ENCODE measurements at places on chromosomes 16 and 17.

GRCh38 chr17:81074875-81075274, 39.9 kb downstream of the BAIAP2 start:
- DNase-seq = no peak

DNA sequence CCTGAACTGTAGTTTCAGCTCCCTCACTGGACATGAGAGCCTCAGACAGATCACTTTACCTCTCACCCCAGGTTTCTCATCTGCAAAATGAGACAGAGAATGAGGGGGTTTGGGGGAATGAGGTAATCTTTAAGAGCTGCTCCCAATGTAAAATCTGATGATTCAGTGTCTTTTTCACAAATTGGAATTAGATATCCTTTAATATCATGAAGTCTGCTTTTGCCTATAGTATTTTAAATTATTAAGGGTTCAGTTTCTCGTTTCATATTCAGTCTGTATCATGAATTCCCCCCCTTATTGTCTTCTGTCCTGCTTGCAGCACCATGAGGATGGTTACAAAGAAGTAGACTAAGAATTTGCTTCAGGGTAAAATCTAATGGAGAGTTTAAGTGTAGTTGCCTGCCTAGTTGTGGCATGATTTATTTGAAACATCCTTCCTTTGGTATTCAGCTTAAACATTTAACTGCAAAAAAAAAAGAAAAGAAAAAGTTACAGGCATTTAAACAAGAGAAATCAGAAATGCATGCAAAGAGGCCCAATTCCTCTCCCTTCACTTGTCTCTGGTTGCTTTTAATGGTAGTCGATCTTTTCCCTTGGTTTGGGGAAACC, 77.3 kb downstream of the WNT3 start:
- DNase-seq = no peak

DNA sequence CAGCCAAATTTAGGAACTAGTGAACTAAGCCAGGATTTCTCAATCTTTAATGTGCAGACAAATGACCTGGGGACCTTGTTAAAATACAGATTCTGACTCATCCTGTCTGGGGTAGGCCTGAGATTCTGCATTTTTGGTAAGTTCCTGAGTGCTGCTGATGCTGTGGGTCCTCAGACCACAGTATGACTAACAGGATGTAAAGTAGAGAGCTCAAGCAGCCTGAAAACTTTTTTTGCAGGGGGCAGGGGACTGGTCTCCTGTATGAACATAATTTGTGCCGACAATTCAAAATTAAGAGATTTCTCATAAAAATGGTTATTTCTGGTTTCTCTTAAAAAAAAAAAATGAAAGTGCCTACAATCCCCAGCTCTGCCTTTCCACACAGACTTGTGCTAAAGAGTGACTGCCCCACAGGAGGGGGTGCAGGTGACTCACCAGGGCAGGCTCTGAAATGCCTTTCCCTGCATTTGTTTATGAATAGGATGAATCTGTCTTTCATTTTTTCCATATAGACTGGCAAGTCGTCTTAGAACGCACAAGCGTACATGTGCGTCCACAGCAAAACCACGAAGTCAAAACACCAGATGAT, 271.5 kb downstream of the PHKB start:
- DNase-seq = no peak

DNA sequence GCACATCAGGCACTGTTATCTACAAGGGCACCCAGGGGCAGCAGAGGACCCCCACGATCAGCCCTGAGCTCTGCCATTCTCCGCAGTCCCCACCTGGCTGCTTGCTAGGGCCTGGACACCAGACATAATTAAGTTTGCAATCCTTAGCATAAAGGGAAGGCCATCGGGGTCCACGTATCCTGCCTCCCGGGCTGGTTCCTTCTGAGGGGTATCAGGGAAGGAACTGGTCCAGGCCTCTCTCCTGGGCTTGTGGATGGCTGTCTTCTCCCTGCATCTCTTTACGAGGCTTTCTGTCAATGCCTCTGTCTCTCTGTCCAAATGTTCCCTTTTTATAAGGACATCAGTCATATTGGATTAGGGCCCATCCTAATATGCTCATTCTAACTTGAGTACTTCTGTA, 77.8 kb downstream of the CYLD start:
- DNase-seq = no peak

DNA sequence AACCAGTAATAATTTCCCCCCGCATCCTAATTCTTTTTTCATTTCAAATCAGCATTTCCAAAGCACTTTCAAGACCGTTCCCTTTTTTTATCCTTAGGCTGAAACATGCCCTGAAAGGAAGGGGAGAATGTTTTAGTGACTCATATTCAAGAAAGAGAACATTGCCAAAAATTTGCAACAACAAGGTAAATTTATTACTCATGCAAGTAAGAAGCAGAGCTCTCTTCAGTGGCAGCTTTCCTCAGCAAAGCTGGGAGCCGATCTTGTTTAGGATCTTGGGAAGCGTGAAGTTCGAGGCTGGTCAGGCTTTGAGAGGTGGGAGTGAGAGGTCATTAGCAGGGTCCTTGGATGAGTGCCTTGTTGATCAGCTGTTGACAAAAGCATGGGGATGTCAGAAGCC, 129.5 kb downstream of the PRKCA start:
- no peak for DNase-seq

GRCh38 chr16:52929478-52930400, 123.0 kb downstream of the CHD9NB start:
- DNase-seq = no peak

GRCh38 chr16:31008149-31008548, 2.3 kb downstream of the STX1B start:
- no peak for DNase-seq

DNA sequence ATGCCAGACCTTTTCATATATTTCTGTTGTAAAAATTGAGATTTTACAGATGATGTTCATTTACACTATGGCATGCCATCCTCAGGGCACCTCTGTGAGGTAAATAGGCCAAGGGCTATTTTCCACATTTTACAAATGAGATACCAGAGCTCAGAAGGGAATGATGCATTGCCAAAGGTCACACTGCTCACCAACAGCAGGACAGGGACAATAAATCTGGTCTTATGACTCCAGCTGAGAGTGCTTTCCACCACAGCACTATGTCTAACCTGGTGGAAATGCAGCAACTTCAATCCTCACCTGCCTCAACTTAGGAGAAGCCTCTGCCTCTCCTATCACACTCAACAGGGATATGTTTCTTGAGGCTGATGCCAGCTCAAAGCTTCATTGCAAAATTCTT, 40.6 kb downstream of the GRIN2A start:
- no peak for DNase-seq

DNA sequence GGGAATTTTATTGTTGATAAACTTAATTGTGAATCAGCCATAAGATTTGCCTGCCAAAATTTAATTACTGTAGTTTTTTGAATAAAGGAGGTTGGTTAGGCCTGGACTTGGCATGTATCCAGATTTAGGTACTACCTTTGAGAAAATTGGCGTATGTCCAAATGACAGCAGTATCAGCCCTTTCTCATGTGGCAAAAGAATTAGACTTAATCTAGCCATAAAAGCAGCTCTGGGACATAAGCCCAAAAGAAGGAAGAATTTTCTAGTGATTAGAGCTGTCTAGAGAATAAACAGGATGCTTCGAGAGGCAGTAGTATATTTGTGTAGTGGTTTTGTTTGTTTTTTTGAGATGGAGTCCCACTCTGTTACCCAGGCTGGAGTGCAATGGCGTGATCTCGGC, 27.7 kb downstream of the PPM1E start:
- no peak for DNase-seq

GRCh38 chr16:8795091-8795490, 2.3 kb downstream of the TMEM186 start:
- no peak for DNase-seq

DNA sequence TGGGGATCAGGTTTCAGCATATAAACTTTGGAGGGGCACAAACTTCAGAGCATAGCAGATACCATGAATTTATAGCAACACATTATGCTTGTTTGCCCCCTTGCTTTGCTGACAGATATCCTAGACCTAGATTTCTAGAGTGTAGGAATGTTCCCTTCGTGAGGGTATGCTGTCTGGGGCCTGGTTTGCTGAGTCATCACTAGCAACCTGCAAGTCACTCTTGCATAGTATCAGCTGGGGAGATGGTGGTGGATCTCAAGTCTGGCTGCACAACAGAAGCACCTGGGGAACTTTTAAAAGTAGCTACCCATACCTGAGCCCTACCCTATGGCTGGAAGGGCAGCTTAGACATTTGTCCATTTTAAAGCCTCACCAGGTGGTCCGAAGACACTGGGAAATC, 22.3 kb upstream of the HSBP1 start:
- DNase-seq = no peak

- DNase-seq = no peak
Measured at GRCh38 chr17:59093702-59094231, 12.9 kb downstream of the TRIM37 start.

DNA sequence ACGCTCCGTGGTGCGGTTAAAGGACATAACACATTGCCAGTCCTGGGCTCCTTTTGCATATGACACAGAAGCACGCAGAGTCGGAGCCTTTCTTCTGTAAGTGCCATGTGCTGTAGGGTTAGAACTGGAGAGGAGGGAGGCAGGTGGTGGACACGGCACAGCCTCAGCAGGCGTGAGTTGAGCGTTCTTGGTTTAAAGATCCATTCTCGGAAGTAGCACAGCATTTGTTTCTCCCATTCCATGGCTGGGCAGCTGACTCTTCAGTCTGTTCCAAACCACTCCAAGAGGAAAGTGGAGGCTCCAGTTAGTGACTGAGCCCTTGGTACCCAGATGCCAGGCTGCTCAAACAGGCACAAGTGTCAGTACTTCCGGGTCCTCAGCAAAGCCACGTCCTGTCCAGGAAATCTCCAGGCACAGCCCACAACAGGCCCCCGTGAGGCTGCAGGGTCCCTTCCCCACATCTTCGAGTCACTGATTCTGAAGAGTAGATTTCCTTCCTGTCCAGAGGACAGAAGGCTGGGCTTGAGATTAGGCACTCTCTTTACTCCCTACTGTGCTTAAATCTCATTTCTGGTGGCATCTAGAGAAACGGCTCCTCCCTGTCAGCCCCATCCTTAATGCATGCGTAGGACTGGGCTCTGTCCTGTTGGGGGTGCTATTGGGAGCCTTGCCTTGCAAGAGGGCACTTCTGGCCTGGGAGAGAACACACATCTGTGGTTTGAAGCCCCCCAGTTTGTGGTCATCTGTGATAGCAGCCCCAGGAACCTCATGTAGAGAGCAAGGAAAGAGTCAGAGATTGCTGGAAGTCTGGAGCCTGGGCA, 39.6 kb upstream of the NAT9 start:
- DNase-seq = no peak

DNA sequence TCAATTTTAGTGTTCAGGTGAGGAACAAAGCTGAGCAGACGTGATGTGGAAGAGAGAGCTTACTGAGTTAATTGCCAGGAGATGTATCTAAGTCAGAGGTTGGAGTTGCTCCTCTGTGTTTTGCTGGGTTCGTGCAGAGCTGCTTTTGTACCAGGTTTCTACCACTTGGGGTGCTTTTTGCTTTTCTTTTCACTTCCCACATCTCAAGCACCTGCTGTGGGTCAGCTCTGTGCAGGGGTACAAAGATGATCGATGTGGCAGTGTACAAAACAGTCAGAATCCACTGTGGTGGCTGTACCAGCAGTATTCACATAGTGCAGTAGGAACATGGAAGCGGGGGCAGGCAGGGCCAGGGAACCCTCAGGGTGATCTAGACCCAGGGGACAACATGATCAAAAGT, 14.8 kb downstream of the UNK start:
- DNase-seq = no peak

- no peak for DNase-seq
Measured at GRCh38 chr16:26642047-26642664, 424.6 kb upstream of the C16orf82 start.

DNA sequence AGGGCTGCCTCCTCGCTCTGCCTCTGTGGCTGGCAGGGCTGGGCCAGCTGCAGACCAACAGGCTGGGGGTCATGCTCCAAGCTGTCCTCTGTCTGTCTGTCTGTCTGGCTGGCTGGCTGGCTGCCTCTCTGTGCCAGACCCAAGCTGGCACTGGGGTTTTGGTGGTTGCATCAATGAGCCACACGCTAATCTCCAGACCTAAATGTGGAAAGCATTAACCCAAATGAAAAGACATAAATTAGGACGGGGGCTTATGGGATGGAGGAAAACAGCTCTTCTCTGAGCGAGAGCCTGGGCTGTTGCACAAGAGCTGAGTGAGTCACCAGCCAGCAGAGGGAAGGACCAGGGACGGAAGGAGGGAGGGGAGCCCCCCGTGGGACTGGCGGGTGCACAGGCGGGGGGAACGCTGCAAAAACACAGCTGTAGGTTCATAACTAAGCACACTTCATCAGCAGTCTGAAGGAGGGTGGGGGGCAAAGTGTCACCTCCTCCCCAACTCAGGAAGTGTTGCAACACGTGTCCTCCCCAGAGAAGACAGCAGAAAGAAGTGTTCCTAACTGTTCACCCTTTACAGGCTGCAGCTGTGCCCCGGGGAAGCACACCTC, 83.4 kb downstream of the GAS7 start:
- peak; percentile 96 for DNase-seq

- DNase-seq = no peak
Measured at GRCh38 chr16:50178491-50178941, 25.4 kb downstream of the TENT4B start.

- peak; percentile 90 for DNase-seq
Measured at GRCh38 chr16:711548-712320, 3.2 kb upstream of the METRN start.

DNA sequence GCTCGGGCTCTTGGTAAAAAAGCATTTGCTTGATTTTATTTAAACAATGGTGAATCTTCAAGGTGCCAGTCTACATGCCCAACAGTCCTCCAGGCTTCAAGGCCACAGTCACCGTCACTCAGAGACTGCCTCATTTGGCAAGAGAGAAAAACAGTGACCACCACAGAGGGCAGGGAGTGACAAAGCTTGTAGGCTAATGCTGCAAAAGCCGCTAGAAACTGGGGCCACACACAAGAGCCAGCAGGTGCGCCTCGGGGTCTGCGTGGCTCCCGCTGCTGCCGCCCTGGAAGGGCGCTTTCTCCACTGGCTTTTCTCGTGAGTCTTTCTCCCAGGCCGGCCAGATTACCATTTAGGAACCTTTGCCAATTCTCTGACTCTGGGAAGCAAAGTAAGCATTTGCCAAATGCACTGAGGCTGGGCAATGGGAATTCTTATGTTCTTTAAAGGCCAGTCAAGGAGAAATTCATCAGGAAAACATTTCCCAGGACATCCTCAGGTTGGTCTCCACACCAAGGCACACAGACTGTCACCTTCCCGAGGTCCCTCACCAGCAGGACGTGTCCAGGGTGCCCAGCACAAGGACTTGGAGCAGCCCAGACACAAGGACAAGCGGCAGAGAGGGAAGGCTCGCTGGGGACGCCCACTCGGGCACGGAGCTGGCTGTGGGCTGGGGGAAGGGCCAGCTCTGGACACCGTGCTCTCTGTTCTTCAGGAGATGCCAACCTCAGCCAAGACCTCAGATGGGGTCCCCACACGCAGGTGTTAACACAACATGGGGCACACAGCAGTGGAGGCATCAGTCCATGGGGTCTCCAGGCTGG, 12.5 kb upstream of the C16orf95 start:
- peak; percentile 31 for DNase-seq

DNA sequence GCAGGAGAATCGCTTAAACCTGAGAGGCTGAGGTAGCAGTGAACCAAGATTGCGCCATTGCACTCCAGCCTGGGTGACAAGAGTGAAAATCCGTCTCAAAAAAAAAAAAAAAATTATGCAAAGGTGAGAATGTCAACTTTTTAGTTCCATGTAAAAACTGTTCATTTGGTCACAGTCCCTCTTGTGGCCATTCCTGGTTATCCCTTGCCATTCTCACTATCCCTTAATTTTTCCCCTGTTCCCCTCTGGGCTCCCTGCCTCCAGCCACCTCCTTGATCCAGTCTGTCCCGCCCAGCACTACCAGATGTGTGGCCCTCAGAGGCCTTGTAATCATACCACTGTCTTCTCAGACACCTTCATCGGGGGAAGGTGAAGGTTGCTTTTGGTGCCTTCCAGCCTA, 23.4 kb downstream of the DCAF7 start:
- DNase-seq = no peak

Data from Right ventricle myocardium inferior (tissue), 1 donor.